Activated CD4-positive, CD25-positive, alpha-beta regulatory T cell (primary cell): ENCODE measurements at places on chromosomes 12 and 14.

DNA sequence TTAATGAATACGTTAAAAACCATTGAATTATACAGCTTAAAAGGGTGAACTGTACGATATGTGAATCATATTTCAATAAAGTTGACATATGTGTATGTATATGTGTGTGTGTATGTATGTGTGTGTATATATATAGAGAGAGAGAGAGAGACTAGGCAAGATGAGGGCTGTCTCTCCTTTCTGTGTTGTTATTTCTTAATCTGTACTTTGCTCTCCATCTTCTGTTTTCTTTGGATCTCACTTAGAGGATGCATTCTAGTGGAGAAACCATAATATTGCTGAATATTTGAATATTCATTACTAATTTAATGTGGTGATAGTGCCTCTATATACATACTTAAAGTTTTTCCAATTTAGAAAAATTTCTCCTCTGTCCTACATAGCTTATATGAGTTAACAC lies 50.5 kb downstream of the PCNX1 start:
- no peak for DNase-seq

- no peak for DNase-seq
Observed at GRCh38 chr12:92138144-92138543, 7.5 kb downstream of the BTG1 start.

DNA sequence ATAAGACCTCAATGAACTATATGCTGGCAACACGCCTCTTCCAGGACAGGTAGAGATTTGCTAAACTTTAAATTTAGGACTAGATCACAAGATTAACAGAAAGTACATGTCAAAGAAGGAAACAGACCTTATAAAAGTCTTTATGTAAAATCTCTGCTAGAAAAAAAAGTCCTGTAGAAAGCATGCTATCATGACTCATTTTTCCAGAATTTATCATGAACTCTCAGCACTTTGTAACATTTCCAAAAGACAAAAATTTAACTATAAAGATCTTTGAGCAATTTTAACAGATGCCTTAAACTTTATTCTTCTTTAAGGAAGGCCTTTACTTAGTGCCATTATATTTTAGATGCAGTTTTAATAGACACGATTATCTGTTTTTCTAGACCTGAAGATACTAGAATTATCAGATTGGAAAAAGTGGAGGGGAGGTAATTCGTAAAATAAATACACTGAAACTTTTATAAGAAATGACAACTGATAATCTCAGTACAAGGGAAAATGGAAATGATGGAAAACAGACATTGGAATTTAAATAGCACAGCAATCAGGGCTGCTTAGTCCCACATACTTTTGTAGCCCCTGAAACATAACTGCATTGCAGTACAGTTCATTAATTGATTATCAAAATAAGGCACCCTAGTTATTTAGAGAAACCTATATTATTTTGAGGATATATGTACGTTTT lies 92.0 kb downstream of the TTLL5 start:
- no peak for DNase-seq

GRCh38 chr14:22837114-22837749 lies 847 bp downstream of the MMP14 start:
- no peak for DNase-seq

GRCh38 chr14:72686101-72686500 lies 207.8 kb downstream of the DPF3 start:
- no peak for DNase-seq

DNA sequence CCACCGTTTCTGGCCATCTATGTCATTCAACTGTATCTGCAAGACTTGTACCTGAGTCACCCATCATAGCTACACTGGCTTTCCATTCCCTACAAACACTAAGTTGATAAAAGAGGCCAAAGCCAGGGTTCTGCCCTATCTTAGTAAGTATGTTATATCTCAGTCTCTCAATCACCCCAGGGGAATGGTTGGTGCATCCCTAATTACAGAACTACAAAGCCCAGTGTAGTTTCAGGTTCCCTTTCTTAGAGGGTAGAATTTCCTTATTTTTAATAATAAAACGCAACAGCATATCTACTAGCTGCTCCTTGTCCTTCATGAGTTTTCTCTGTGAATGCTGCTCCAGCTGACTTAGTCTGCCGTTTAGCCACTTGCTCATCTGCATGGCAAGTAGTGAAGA lies 57.6 kb downstream of the ST8SIA1 start:
- DNase-seq, result no peak

DNA sequence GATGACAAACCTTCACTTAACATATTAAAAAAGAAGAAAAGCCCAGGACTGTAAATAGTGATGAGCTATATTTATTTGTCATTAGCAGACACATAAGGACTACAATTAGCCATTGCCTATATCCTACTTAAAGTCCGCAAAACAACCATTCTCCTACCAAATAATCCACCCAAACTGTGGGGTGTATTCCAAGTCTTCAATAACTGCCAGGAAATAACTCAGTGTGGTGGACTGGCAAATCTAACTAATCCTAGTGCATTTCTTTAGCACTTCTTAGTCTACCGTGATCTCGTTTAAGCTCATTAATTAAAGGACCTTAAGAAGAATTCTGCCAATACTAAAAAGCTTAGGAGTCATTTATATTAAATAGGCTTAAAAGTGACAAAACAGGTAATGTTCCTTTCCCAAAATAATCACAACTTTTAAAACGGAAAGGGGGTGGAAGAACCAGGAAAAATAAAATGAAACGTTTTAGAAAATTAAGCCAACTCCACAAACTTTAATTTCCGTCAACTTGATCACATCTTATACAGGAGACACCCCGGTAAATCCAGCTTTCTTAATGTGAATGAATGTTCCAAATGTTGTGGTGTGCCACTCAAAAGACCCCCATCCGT lies 1.8 kb downstream of the NOVA1 start:
- DNase-seq, result no peak

- no peak for DNase-seq
Observed at GRCh38 chr12:51202718-51203117, 15.1 kb downstream of the POU6F1 start.

DNA sequence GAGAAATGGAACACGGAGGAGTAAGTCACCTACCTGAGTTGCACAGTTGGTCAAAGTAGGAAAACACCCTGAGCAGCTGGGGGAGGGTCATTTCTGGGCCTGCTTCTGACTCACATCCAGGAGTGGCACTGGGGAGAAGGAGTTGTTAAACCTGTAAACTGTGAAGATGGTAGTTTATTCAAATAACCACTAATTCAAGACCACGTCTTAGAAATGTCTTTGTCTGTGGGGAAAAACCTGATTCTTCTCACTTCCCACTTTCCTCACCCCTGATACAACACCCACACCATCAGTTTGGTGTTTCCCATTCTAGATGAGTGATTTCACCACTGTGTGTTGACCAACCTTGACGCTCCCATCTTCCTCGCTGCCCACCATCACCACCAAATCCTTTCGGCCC lies 207.1 kb downstream of the ANO4 start:
- DNase-seq, result no peak

DNA sequence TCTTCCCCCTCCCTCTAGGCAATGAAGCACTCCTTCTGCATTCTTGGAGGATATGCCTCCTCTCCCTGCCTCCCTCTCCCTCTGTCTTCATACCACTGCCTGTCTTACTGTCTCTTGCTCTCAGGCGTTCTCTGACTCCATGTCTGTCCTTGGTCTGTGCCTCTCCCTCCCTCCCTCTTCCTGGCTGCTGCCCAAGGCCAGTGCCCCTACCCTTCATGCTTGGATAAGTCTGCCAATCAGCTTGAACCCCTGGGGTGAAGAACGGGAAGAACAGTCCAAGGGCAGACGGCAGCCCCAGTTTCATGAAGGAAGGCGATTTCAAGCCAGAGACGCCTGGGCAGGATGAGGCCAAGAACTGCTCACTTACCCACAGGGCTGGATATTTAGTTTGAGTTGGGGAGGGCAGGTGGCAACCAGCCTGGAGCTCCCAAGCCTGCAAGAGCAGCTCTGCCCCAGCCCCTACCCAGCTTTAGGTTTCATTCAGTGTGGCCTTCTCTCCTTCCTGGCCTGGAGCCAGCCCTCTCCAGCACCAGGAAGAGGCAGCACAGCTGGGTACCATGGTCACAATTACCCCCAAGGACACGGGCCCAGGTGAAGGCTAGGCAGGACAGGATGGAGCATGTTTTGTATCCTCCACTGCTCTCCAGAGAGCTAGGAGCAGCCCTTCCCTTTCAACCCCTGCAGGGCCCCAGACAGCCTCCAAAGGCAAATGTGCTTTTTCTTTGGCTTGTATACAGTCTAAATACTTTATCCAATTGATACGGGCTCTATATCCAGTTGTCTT lies 35.8 kb upstream of the LTBP2 start:
- DNase-seq, result no peak

- DNase-seq, result no peak
Observed at GRCh38 chr14:58738189-58738836, 100.6 kb downstream of the DACT1 start.

DNA sequence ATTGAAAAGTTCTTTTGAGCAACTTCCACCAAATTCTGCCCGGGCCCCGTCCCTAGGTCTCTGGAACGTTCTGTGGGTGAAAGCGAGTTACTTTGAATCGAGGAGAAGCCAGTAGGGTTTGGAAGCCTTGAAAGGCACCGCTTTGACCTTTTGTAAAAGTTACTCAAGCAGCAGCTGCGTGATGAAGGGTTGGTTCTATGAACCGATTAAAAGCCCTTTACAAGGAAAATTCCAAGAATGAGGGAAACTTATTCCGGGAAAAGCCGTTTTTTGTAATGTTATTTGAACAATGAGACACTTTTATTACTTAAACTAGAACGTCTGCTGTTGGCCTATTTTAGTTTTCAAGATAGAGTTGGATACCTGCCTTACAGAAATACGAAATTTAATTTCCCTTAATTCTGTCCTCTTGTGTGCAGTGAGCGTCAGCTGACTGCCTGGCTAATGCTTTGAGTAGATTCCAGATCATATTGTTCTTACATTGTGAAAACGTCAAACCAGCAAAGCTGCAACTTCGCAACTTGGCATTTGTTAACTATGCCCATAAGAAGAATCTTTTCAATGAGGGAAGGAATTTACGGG lies 906 bp downstream of the LARP4 start:
- no peak for DNase-seq

DNA sequence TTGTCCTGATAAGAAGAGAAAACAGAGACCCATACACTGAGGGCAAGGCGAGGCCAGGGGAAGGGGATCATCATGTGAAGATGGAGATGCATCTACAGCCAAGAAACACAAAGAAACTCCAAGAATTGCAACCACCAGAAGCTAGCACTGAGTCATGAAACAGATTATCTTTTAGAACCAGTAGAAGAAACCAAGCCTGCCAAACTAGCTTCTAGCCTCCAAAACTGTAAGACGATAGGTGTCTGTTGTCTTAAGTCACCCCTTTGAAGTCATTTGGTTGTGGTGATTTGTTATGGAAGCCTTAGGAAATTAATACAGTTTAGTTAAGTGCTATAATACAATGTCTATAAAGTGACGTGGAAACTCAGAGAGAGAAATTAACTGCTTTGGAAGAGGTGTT lies 15.4 kb downstream of the KCNC2 start:
- no peak for DNase-seq

DNA sequence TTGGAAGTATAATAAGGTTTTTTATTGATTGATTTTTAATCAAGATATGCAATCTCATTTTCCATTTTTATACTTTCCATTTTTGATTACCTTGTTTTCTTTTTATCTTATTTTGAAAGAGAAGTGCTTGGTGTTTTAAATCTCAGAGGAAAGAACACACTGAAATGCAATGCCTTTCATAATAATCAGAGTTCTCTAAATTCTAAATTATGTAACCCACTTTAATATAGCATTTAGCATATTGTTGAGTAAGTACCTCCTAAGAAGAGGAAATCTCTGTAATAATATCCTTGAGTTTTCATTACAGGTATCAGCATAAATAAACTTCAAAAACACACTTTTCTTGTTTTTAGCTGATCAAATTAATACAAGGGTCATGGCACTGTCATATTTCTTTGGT lies 96.9 kb downstream of the GTF2A1 start:
- DNase-seq, result no peak
